ENCODE measurements at places on chromosomes 2 and 18. TPM values are rescaled to one million over a fixed set of nuclear protein-coding genes. Genes with fewer than 3 reads are reported as not detected.

DNA sequence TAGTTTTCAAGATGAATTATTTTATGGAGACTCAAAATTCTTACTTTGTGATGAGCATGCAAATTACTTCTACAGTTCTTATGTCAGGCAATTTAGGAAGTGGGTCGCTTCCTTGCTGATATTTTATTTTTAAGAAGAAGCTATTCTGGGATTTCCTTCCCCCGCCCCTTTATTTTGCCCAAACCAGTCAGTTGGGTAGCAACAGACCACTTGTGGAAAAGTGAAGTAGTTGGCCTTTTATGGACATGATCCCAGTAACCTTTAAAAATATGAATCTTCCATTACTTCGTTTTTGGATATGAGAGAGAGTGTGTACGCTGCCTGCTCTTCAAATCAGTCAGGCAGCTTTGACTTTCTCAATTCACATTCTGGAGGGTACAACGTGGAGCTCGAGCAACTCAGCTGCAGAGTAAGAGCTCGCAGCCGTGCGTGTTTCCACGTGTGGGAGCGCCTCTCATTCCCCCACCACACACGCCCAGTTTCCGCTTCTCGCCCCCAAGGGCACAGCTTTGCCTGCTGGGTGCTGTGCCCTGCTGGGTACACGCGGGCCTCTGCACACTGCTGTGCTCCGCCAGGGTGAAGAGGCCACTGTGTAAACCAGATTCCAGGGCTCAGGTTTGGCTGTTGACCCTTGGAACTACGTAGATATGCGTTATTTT, 92.6 kb downstream of the ITGB1BP1 start:
- DNase-seq: no peak
- no peaks in the 10 kb centered on the region for H3K4me1 ChIP-seq
- H3K36me3 ChIP-seq: no peaks in the 10 kb centered on the region
- H3K27me3 ChIP-seq: no peaks in the 10 kb centered on the region
- H3K4me3 ChIP-seq: no peak overlapping the region
- H3K27ac ChIP-seq: no peak overlapping the region

- H3K27ac ChIP-seq: no peak overlapping the region
- no peaks in the 10 kb centered on the region for H3K36me3 ChIP-seq
- DNase-seq: no peak
- H3K4me1 ChIP-seq: no peaks in the 10 kb centered on the region
- no peak overlapping the region for H3K4me3 ChIP-seq
These were observed 16.8 kb downstream of the RBM45 start for GRCh38 chr2:178128836-178129630.

CHRNG gene
- not detected for total RNA-seq

GRCh38 chr18:398935-399630, 101.4 kb downstream of the COLEC12 start:
- no peaks in the 10 kb centered on the region for H3K36me3 ChIP-seq
- no peak overlapping the region for H3K4me3 ChIP-seq
- H3K27me3 ChIP-seq: no peaks in the 10 kb centered on the region
- DNase-seq: no peak

SLC8A1 gene
- total RNA-seq: 1.4 TPM

GRCh38 chr2:135311962-135312361, 219.1 kb downstream of the ZRANB3 start:
- no peak overlapping the region for H3K4me3 ChIP-seq
- H3K27ac ChIP-seq: no peak overlapping the region
- H3K27me3 ChIP-seq: no peaks in the 10 kb centered on the region
- no peaks in the 10 kb centered on the region for H3K36me3 ChIP-seq
- DNase-seq: no peak

Measured in testis (tissue), 5 donors.